ENCODE measurements at places on chromosomes 7 and 10.

GRCh38 chr10:98391578-98391991 lies 23.4 kb downstream of the PYROXD2 start:
- DNase-seq, result no peak

DNA sequence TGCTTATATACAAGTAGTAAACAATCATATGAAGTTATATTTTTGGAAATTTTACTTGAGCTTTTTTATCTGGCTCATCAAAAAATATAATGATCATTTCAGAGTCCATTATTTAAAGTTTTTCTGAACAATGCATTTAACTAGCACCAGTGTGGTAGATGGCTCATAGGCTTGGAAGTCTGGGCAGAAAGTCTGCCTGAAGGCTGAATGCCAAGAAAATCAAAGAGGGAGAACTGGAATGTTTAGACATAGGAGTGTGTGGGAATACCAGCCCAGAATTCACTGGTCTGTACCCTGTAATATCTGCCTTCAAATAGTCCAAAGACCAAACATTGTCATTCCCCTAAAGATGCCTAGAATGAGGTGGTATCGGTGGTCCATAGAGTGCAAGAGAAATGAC lies 40.3 kb upstream of the ANK3 start:
- DNase-seq, result no peak

DNA sequence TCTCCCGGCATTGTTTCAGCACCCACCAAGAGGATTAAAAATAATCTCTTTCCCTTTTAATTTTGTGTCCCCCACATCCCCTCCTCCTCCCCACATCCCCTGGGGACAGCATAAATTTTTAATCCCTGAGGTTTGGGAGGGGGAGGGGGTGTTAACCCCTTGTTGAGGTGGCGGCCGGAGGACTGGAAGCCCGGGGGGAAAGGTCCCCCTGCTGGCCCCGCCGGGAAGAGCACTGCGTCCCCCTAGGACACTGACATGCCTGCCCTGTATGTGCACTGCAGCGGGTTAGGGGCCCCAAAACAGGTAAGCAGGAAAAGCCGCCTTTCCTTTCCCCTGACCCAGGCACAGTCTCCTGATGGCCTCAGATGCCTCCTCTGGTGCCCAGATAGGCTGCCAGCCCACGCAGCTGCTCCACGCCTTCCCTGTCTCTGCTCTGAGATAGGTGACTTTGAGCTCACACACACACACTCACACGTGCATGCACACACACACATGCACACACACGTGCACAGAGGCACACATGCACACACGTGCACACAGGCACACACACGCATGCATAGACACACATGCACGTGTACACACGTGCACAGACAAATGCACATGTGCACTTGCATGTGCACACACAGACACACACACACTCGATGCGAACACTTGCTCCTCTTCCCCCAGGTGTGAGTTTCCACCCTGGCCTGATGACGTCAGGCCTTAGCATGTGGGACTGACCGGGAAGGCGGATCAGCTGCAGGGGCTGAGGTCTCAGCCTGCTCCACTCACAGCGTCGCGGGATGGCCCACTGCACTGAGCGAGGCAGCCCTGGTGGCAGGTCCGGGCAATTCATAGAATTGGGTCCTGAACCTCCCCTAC lies 12.3 kb downstream of the CNPY1 start:
- DNase-seq, result no peak

DNA sequence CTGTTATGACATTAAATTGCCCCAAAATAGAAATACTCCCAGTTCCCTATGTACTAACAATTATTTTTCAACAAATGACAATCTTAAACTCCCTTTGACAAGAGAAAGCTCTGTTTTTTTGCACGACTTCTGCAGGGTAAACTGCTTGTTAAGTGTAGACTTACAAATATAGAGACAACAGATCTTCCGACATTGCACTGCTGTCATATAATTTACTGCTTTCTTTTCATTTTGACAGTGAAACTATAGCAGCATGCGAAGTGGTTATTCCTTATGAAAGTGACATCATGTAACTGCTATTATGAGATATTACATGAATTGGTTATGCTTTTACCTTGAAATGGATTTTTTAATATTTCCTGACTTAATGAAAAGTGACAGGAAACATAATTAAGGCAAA lies 659.9 kb downstream of the SDK1 start:
- no peak for DNase-seq

DNA sequence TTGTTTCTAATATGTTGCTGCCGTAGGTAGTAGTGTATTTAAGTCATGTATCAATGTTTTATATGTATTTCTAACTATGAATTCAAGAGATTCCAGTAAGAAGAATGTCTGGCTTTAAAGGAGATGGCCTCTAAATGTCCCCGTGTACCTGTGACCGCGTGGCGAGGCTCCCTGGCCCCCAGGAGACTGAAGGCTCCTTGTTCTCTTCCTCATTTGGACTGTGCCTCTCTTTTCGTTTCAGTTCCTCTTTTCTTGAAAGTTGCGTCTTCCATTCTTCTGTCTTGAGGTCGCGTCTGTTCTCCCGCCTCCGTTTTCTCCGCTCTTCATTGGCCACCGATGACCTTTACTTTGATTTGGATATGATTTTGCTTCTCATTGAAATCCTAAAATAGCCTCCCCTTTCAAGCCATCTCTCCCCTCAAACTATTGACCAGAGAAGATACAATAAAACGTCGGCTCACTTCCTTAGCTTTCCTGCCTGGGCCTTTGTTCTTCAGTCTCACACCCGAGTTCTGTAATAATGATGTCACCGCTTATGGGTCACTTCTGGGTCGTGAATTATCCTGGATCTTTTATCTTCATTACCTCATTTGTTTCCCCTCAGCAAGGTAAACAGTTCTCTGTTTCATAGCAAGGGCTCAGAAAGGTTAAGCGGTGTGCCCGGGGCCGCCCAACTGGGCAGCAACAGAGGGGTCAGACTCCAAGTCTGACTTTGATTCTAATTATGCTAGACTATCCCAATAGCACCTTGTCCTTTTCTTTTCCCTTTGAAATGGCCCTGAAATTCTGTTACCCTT lies 28.7 kb downstream of the WIPI2 start:
- DNase-seq, result no peak
